Lung microvascular endothelial cell (primary cell): ENCODE measurements at places on chromosomes 2 and 18. TPM values are rescaled to one million over a fixed set of nuclear protein-coding genes. Genes with fewer than 3 reads are reported as not detected.
A peak's percentile ranks its signal among the peaks of the same experiment; 100 is the strongest.

DNA sequence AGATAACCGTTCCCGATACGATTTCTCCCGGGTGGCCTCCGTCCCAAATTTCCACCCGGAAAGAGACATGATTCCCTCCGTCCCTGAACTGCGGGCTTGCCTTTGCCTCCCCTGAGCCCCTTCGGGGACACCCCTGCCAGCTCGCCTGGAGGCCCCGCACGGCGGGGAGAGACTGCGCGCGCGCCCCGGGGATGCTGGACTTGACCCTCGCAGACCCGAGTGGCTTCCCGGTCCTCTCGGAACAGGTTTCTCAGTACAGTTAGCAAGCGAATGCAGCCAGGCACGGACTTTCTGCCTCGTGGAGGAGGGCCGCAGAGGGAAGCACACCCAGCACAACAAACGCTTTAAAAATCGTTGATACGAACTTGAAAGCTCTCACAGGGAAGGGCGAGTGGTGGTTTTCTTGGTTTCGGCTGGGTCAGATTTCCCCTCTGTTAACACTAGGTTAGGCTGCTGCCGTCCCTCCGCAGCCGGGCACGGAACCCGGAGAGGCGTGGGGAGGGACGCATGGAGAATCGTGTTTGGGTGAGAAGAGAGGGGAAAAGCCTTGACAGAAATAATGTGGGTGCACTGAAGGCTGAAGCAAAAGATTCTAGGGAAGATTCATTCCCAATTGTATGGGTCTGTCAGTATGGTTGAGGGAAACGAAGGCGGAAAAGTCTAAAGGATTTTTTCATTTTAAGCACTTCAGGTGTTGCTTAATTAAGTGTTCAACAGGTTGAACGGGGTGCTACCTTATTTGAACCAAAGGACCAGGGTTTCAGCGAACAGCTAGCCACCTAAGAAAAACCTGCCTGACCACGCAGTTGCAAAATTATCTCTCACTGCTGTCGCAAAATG lies 916 bp downstream of the TNFRSF11A start:
- DNase-seq, result peak; percentile 35

The RAB3GAP1 gene
- 34.3 and 35.7 TPM in 2 replicates for total RNA-seq

The KCNE4 gene
- total RNA-seq, result under 0.01 TPM in 2 replicates

The KCNS3 gene
- 0.20 and 0.65 TPM in 2 replicates for total RNA-seq

DNA sequence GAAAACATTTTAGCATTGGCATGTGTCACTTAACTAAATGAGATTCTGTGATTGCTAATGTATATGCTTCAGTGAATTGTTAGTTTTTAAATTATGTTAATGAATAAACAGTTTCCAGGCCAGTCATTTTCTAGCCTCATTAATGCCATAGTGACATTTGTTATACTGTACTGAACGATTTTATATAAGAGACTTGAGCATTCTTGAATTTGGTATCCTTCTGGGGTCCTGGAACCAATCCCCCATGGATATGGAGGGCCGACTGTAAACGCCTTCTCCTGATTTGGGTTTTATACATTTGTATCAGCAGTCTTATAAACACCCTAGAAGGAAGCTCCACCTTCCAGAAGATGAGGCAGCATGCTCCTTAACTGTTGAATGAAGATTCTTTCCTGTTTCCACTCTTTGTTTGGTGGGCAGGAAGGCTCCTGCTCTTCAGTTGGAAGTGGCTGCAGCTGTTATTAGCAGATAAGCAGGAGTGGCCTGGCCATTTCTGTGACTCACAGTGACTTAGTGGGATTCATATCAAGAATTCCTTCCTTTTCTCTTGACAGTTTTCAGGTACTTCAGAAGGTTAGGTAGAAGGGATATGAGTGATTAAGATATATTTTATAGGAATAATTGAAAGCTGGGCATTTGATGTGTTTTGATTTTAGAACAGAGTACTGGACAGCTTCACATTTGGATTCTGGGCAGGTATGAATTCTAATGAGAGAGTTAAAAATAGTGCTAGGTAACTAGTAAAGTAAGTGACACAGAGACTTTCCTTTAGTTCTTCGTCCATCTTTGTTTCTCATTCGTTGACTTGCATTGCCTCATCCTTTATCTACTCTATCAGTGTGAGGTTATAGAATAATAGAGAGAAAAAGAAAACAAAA lies 124.9 kb downstream of the PLCL1 start:
- peak; percentile 64 for DNase-seq

The TMEM17 gene
- 0.99 and 1.1 TPM in 2 replicates for total RNA-seq

GRCh38 chr2:150674283-150674682 lies 186.8 kb upstream of the RND3 start:
- no peak for DNase-seq

DNA sequence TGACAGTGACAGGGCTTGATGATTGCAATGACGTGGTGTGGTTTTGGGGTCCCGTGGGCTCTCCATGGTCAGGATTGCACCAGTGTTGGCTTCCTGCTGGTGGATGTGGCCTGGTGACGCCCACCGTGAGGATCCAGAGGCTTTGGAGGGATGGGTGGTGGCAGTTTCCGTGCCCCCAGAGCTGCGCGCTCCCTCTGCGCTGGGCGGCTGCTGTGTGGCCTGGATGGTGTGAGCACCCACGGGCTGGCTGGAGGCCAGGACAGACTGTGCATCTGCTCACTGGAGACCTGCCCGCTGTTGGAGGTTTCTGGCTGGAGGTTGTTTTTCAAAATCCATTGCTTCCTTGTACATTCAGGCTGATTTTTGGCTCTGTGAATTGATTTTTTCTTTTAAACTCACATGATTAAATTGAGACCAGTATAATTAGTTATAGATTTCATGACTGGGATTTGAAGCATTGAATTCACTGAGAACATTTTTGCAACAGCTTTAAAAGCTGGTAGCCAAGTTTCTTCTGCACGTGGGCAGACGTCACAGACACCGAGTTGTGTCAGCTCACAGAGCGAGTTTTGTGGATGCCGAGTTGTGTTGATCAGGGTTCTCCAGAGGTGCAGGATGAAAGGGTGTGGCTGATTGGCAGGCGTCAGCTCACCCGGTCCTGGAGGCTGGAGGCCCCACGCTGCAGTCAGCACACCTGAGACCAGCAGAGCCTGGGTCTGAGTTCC lies 72.7 kb downstream of the KCNG2 start:
- DNase-seq, result no peak

The BUB1 gene
- 3.4 and 13.9 TPM in 2 replicates for total RNA-seq

- DNase-seq, result peak; percentile 37
Measured at GRCh38 chr2:1731447-1731962, 12.8 kb downstream of the PXDN start.
